T follicular helper cell (primary cell): ENCODE measurements at places on chromosomes 3 and 15.

GRCh38 chr15:64917211-64917610 lies 5.5 kb downstream of the ANKDD1A start:
- no peak for DNase-seq

DNA sequence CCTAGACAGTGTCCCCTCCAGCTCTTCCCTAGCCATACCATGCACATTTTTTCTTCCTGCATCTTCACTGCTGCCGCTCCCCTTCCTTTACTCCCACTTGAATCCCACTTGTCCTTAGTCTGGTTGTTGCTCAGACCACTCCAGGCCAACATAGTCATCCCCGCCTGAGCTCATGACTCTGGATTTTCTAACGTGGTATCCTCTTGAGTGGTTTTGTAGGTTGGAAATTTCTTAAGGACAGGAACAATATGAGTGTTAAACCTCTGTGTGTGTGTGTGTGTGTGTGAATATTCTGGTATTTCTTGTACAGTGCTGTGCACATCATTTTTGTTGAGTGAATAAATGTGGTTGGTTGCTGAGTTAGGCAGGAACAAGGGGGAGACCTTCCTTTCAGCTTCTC lies 3.1 kb downstream of the BAHD1 start:
- no peak for DNase-seq

- no peak for DNase-seq
Observed at GRCh38 chr3:35254917-35255316, 384.4 kb upstream of the ARPP21 start.

DNA sequence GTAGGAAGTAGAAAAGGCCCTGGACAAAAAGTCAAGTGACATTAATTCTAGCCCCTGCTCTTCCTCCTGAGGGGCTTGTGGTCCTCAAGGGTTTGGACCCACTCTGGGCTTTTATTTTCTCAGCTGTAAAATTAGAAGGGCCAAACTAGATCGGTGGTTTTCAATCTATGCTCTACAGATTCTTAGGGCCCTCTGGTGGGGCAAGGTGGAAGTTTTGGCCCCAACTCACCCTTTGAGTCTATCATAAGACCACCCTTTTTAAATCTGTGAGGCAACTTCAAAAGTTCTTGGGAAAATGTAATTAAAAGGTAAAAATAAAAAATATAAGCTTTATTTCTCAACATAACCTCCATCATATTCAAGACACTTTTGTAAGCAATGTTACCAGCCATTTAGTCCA lies 25.6 kb upstream of the CFAP161 start:
- DNase-seq = no peak

DNA sequence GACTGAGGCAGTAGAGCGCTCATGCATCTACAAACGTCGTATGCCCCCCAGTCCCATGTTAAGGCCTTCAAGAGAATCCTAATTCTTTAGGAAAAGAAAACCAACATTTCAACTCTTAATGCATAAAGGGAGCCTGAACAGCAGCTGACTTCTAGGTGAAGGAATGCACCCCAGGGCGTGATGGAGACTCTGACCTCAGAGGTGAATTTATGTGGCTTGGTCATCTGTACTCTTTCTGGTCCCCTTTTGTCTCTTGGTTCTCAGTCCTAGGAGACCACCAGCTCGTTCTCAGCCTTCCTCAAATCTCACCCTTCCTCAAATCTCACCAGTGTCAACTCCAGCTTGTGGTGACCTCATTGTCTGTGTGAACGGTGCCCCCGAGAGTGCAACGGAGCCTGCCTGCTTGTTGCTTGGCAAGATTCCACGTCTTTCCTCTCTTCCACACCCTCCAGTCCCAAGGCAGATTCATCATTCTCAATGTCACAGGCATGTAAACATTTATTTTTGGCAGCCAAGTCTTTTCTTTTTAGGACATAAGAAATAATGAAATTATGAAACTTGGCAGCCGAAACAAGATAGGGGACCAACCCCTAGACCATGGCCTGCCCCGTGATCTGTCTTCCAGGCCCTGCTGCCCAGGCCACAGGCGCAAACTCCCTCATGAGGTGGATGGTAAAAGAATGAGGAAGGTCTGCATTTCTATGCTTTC lies 166.2 kb downstream of the ADAMTS17 start:
- no peak for DNase-seq
